ENCODE measurements at places on chromosomes 4 and X. TPM values are rescaled to one million over a fixed set of nuclear protein-coding genes. Genes with fewer than 3 reads are reported as not detected.

Gene MED12
- total RNA-seq = 110 TPM

- DNase-seq = no peak
Observed at GRCh38 chr4:109728385-109728784, 1.5 kb downstream of the PLA2G12A start.

DNA sequence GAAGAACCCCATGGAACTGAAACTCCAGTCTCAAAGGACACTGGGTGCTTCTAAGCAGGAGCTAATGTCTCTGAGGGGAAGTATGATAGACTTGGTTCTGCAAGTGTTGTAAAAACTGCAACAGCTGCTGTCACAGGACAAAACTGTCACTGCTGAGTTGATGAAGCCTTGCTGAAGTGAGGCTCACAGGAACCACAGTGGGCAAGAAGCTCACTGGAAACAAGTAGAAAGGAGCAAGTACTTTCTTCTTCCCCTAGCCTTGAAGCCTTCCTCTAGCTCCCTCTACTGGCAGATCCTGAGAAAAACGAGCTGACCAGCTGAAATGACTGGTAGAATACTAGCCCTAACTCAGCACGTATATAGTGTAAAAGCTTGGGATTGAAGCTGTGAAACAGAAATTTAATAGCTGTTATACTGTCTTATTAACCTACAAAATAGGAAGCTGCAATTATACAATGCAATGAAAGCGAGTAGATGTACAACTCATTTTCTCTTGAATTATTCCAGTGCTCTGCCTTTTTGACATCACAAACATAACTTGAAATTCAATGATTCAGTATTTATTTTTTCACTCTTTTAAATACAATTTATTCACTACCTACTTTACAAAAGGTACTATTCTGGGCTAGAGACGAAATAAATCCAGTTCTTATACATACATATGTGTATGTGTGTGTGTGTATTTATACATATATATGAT lies 91.4 kb downstream of the GABRB1 start:
- DNase-seq = peak; percentile 77

DNA sequence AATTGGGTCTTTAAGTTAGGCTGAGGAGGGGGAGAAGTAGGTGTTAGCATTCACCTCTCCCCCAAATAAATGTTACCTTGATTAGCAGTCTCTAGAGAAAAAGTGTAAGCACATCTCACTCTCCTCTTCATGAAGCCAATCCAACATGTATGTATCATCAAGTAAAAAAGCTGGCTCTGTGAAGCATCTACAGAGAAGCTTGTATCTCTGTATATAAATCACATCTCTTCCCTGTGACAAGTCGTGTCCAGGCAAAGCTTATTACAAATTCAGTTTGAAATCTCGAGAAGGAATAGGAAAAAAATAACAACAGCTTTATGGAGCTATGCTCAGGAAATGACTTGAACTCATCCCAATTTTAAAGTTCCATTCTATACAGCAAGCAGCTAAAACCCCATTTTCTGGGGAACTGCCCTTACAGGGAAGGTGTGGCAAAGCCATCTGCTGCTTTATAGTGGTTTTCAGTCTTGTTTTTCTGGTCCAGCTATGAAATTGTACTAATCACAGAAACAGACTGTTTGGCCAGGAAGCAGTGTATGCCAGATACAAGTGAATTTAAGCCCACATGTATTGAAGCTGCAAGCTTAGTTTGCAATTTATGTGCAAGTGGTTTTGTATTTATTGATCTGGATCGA lies 313.3 kb upstream of the NOCT start:
- DNase-seq = no peak

DNA sequence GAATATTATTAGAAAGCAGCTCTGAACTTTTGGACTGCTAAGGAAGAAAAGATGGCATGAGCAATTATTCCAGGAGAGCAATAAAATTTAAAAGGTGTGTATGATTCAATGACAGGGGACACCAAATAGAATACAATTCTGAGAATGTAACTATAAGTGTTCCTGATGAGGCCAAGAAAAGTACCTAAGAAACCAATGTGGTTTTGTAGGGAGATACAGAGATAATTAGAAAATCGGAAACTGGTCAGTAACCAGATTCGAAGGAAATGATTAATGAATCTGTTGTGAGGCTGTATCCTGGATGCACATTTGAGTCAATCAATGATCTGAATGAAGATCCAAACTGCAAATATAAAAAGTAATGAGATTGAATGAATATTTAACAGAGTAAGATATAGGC lies 6.0 kb downstream of the NOA1 start:
- DNase-seq = no peak

GRCh38 chrX:41350150-41350975 lies 16.4 kb downstream of the DDX3X start:
- no peak for DNase-seq
